Activated CD8-positive, alpha-beta T cell treated with anti-CD3 and anti-CD28 coated beads for 36 hours (primary cell): ENCODE measurements at places on chromosomes 2 and 18. TPM values are rescaled to one million over a fixed set of nuclear protein-coding genes. Genes with fewer than 3 reads are reported as not detected.

DNA sequence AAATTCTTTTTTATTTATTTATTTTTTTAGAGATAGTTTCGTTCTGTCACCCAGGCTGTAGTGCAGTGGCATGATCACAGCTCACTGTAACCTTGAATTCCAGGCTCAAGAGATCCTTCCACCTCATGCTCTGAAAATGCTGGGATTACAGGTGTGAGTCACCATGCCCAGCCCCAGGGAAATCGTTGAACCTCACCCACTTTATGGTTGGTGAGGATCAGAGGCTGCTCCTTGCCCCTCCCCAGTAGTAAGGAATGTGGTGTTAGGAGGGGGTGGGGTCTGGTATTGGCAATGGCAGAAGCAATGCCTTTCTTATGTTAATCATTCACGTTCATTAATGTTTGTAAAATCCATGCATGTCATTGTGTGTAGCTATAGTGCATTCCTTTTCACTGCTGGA, 161.9 kb downstream of the SUCLG1 start:
- no peak for DNase-seq

GRCh38 chr2:44578471-44579093, 216.8 kb downstream of the CAMKMT start:
- DNase-seq, result no peak

AQP12A gene
- total RNA-seq, result not detected

- DNase-seq, result no peak
Measured at GRCh38 chr2:212294816-212295215, 243.8 kb downstream of the ERBB4 start.

DNA sequence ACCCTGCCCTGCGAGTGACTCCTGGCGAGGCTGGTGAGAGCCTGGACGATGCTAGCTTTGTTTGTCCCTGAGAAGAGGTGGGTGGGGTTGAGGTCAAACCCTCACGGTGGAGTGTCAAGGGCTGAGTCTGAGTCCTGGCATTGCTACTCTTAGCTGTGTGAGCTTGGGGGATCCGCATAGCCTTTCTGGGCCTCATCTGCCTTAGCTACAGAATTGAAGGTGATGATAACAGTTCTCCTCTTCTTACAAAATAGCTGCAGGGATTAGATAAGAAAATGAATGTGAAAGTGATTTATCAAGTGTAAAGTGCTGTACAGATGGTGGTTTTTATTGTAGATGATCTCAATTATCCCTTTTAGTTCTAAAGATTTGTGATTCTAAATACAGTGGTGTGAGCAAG, 144.6 kb downstream of the LPIN1 start:
- no peak for DNase-seq

DNA sequence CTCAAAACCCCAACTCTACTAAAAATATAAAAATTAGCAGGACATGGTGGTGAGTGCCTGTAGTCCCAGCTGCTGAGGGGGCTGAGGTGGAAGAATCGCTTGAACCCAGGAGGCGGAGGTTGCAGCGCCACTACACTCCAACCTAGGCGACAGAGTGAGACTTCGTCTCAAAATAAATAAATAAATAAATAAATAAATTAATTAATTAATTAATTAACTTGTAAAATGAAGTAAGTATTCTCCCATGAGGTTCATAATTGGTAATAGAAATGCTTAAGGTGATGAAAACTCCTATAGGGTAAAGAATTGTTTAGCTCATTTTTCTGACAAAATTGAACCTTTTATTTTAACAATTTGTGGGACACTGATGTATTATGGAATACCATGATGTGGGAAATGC, 230.8 kb downstream of the TMEM182 start:
- no peak for DNase-seq

DNA sequence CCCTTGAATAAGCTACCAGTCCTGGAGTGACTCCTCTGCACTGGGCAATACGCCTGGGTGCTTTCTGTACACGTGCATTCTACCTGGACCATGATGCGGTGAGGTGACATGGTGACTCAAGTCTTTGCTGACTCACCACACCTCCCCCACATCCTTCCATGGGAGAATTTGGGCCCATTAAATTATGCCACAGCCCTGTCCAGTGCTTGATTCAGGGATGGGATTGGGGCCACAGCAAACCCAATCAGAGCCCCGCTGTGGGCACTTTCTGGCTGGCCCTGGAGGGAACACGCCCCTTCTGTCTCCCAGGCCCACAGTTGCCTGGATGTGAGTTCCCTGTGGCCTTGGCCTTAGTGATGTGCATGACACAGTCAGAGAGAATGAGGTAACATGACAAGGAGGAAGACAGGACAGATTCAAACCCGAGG, 86.9 kb downstream of the LRRC30 start:
- no peak for DNase-seq

DNA sequence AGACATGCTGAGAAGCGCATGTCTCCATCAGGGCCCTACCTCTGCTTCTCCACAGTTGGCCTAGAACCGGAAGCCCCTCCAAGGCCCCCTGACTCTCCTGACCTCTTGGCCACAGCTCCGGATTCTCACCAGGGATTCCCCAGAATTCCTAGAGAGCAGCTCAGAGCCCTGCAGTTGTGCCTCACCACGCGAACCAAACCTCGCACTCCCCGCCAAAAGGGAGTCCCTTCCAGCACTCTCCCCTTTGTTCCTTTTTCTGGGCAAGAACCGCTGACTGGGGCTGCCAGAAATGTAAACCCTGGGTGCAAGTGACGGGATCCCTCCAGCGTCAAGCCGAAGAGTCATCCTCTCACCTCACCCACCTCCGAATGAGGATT, 36.7 kb downstream of the AFF3 start:
- DNase-seq, result no peak

GRCh38 chr18:48949606-48950535, 894 bp downstream of the SMAD7 start:
- peak; percentile 40 for DNase-seq

DNA sequence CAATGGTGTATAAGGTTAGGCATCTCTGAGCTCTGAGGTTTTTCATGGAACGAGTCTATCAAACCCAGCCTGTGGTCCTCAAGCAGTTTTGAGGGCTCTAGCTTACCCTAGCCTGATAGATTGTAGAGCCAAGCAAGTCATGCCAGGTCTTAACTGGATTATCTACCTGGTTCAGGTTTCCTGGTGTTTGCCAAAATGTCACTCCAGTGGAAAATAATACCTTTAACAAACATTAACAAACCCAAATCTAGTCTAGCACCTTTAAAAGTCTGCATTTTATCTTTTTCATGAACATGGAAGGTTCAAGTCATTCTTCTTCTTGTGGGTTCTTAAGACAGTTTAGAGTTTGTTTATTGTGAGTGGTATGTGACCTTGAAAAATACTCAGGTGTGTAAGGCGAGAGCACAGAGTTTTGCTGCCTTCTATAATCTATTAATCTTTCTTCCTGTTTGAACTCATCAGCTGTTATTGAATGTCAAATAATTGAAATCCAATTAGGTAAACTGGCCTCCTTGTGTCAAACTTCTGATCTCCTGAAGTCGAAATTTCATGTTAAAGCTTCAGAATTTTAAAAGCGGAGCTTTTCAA, 13.4 kb upstream of the ADGRF3 start:
- no peak for DNase-seq

HADHA gene
- total RNA-seq, result 120 TPM

GRCh38 chr2:118013724-118014491, at the start of gene CCDC93:
CCDC93 (minus strand) TSS chr2:118014070; CDS start chr2:118013995, 75 bp downstream.
- peak; percentile 84 for DNase-seq

DNA sequence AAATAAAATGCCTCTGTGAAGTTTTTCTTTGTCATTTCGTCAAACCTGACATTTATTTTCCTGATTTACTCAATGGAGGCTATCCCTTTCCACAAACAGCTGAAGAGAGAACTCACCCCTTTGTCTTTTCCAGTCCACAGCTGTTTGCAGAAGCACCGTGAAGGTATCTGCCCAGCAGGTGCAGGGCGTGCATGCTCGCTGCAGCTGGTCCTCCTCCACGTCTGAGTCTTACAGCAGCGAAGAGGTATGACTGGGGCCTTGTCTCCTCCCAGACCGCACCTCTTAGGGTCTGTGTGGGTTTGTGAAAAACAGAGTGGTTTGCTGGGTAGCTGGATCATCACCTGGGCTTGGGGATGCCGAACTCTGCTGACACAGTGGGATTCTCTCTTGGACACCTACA, 9.7 kb downstream of the SPP2 start:
- no peak for DNase-seq

GRCh38 chr2:198044777-198045176, 240.4 kb downstream of the PLCL1 start:
- no peak for DNase-seq

- no peak for DNase-seq
Measured at GRCh38 chr18:9952633-9953416, 39.0 kb downstream of the VAPA start.

SERPINB3 gene
- not detected for total RNA-seq

- DNase-seq, result peak; percentile 5
Measured at GRCh38 chr2:37026050-37026449, 58.1 kb downstream of the HEATR5B start.

CDK15 gene
- total RNA-seq, result not detected

SUCLG1 gene
- 69.1 TPM for total RNA-seq

GRCh38 chr18:37964885-37965571, 399.4 kb upstream of the CELF4 start:
- DNase-seq, result no peak

DNA sequence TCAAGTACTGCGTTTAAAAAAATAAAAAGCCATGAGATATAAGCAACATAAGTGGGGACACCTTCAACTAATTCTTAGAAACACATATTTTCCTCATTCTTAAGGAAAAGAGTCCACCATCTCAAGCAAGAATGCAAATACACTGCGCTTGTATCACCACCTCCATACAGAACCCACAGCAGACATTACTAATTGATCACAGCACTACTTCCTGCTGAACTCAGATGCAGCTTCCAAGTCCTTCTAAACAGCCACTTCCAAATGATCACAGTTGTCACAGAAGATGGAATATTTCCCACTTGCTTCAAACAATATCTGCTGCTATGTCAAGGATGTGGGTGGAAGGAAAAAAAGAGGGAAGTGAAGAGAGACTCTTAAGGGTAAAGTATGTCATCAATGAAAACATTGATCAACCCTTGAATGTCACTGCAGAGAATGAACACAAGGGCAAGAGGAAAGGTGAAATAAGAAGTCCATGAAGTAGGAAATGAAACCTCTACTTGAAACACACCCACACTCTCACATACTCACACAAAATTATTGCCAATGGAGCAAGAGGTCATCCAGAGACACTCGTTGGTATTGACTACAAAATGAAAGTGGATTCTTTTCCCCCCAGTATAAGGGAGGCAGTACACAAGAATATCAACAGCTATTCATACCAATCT, 22.1 kb downstream of the TGFA start:
- no peak for DNase-seq

ZNF236 gene
- total RNA-seq, result 15.2 TPM

TLX2 gene
- total RNA-seq, result 0.16 TPM

DNA sequence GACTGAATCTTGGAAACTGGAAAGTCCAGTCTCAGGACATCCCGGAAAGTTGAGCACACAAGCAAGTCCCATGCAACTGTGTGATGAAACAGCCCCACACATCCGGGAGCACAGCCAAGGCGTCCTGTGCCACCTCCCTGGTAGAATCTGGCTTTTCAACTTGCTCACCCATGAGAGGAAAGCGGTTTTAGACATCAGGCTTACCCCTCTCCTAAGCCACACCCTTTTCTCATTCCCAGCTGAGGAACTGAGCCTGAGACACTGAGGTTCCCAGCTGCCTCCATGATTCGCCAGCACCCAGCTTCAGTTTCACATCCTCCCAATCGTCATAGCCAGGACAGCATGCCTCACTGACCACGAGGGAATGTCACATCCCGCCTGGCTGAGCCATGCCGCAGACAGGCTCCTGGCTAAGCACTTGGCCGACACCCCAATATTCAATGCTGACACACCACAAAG, 60.3 kb downstream of the STEAP3 start:
- no peak for DNase-seq

GRCh38 chr2:15205562-15205961, 355.6 kb downstream of the NBAS start:
- peak; percentile 30 for DNase-seq

DNA sequence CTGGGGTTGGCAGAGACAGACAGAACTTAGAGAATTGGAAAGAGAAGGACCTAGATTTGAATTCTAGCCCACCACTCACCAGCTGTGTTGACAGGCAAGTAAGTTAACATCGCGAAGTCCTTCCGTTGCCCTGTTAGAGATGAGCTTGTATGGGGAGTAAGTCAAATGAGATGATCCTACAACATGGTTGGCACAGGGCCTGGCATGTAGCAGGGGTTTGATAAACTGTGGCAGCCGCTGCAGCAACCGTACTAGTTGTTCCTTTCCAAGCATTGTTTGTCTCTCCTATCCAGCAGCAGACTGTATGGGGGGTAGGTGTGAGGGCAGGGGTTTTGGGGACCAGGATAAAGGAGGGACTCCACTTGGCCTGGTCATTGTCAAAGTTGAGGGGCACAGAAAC, 16.0 kb downstream of the TET3 start:
- DNase-seq, result no peak

GRCh38 chr2:10326151-10326616, 23.5 kb downstream of the HPCAL1 start:
- DNase-seq, result no peak

GRCh38 chr2:241344925-241345651, 11.0 kb upstream of the FARP2 start:
- no peak for DNase-seq

KIF1A gene
- 9.0 TPM for total RNA-seq

FAP gene
- total RNA-seq, result not detected

KLHL30 gene
- not detected for total RNA-seq

DNA sequence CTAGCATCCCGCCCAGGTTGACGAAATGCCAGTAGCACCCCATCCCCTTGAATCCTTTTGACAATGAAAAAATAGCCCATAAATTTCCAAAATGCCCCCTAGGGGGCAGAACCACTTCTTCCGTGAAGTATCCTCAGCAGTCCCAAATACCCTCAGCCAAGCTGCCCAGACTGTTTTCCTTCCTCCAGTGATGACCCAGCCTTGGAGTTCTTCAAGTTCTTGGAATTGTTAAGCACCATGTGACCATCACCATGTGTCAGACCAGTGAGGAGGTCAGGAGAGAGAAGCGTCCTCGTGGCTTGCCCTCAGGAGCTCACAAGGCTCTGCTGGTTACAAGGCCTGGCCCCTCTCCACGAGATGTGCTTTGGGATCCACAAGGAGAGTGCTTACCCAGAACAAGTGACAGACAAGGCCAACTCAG, 1.4 kb upstream of the SLC23A3 start:
- DNase-seq, result peak; percentile 42
